Right ventricle myocardium inferior (tissue), 1 donor: ENCODE measurements at places on chromosomes 3 and 15. TPM values are rescaled to one million over a fixed set of nuclear protein-coding genes. Genes with fewer than 3 reads are reported as not detected.

The THUMPD3 gene
- 48.3 TPM for total RNA-seq

DNA sequence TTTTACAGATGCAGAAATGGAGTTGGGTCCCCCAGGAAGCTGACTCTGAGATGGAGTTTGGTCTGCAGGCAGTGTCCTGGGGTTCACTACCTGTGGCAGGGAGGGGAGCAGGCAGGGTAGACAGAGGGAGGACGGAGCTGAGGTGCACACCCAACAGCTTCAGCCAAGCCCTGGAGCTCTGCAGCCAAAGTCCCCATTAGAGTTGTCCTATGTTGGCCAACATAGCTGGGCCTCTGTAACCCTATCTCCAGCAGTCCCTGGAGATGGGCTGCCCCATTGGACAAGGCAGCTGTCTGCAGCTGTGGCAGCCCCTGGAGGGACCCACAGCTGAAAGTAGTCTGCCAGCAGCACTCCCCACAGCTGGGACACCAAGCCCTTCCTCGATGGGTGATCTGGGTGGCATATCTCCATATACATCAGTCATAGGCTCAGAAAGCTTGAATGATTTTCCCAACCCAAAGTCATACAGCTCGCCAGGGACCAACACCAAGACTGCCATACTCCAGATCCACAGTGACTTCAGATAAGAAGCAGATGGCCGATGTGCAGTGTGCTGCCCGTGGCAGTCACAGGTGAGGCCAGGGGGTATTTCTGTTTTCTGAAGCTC is 31.9 kb downstream of the STARD5 start:
- no peak for DNase-seq

DNA sequence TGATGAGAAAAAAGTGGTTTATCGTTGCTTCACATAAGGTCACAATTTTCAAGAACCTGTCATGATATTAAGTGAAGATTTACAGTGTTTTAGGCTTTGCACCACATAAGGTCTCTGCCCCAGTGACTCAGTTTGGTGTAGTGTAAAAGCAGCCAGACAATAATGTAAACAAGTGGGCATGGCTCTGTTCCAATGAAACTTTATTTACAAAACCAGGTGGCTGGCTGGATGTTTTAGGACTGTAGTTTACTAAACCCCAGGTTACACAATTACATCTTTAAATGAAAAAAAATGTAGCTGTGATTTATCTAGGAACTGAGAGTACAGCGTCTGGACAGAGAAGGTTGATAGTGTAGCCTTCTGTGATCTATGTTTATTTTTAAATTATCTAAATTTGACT is 9.7 kb upstream of the FBXL22 start:
- no peak for DNase-seq

GRCh38 chr15:65833501-65834205 is 35.6 kb upstream of the RAB11A start:
- no peak for DNase-seq

DNA sequence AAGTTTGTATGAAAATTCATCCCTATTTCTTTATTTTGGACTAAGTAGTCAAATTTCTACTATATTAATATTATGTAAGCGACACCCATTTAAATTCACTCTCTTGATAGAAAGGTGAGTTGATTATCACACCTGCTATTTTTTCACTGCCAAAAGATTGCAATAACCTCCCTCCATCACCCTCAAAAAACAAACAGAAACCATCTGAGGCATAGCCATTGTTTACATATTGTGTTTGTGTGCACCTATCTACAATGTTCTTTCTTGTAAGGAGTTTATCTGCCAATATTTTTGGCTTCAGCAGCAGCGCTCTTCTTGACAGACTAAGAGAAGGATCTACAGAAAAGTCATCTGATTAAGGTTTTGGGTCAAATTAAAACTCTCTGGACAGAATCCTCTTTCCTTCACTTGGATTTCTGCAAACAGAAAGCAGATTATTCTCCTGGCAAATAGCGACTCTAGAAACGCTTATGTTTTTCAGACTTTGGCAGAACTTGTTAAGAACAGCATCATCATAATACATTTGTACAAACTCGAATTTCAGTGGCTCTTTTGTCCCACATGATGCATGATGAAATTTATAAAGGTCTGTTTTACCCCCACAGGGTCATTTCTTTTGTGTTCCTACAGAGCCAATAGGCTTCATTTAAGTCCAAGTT is 48.6 kb downstream of the KCNMB2 start:
- no peak for DNase-seq

- DNase-seq, result no peak
Observed at GRCh38 chr3:149353581-149354184, 20.2 kb upstream of the TM4SF18 start.

GRCh38 chr3:104849070-104849469 is 517.6 kb upstream of the ALCAM start:
- DNase-seq, result no peak
